ENCODE measurements at places on chromosomes 12 and 14.

- DNase-seq = no peak
Measured at GRCh38 chr14:21408147-21408546, 24.3 kb upstream of the SUPT16H start.

- no peak for DNase-seq
Measured at GRCh38 chr14:46322076-46322475, 329.5 kb downstream of the RPL10L start.

- DNase-seq = no peak
Measured at GRCh38 chr14:20350860-20351259, 7.4 kb downstream of the PARP2 start.

DNA sequence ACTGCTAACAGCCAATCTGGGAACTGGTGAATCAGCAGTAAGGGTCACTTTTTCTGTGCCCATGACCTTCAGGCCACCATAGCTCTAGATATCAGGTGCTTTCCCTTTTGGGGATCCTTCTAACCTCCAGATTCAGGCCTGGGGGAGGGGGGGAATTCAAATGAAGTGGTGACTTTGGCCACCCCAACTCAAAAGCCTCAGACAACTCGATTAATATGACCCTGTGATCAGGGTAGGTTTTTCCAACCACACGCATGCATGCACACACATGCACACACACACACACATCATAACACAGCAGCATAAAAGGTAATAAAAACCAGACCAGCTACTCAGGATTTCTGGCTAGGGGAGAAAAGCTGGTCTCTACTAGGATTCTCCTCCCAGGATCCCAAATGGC, 5.3 kb downstream of the TBX3 start:
- DNase-seq = no peak

DNA sequence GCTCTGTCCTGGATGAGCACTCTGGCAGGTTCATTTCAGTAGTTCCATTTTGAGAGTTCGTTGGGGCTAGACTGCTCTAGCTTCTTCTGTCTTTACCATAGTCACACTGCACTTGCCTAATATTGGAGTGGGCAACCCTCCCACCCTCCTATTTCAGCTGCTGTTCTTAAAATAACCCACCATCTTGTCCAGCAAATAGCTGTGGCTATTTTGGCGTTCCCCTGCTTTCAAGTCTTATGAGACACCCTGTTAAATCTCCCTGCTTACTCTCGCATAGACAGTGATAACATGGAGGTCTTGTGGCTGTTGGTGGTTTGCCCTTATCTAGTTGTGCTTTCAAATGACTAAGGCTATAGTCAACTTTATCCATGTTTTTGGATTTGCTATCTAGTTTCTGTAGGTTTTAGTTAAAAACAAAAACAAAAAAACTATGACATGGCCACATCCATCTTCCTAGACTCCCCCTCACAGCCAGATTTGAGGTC, 65.5 kb downstream of the LRP6 start:
- no peak for DNase-seq

DNA sequence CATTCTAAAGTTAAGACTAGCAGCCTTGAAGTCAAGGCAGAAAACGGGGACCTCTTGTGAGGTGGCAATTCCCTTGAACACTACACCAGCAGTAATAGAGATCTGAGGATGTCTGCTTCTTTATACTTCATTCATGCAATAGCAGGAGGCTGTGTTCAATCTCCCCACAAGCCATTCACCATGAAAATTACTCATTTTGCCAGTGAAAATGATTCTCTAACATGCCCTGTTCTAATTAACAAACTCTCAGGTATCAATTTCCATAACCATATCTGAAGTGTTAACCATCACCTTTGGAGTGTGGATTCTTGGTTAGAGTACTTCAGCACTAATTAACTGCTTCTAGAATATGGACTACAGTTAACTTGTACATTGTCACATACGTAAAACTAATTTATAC, 3.4 kb upstream of the GLIPR1 start:
- no peak for DNase-seq

- DNase-seq = no peak
Measured at GRCh38 chr12:107992870-107993451, 136.1 kb upstream of the WSCD2 start.

- DNase-seq = no peak
Measured at GRCh38 chr14:89405712-89406111, 11.3 kb downstream of the FOXN3 start.

DNA sequence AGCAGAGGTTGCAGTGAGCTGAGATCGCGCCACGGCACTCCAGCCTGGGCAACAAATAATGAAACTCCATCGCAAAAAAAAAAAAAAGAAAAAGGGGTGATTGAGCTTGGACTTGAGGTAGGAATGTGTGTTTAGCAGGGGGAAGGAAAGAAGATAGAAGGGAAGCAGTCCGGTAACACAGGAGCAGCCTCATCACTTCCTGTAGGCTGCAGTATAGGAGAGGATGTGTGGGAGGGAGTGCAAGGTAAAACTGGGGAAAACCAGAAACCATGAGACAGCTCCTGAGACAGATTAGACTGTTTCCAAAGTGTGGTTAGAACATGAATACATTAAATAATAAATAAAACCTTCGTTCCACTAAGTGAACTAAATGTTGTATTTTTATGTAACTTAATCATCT, 49.2 kb downstream of the FGD4 start:
- no peak for DNase-seq

- DNase-seq = no peak
Measured at GRCh38 chr12:129096184-129096583, 242.9 kb downstream of the GLT1D1 start.

DNA sequence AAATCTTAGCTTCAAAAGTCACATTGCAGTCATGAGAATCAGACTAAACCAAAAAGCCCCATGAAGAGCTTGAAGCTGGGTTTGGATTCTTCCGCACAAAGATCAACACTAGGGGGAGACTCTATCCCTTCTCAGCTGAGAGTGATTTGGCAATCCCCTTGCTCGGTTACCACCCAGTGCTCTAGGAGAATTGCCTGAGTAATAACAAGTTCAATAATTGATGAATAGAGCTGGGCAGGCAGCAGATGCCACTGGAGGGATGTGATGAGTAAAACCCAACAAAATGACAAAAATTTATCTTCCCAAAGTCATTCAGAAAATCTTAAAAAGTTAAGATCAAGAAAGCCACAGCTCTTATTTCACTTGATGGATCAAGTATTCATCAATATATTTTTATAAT, 185.6 kb upstream of the ARID2 start:
- DNase-seq = peak; percentile 52

DNA sequence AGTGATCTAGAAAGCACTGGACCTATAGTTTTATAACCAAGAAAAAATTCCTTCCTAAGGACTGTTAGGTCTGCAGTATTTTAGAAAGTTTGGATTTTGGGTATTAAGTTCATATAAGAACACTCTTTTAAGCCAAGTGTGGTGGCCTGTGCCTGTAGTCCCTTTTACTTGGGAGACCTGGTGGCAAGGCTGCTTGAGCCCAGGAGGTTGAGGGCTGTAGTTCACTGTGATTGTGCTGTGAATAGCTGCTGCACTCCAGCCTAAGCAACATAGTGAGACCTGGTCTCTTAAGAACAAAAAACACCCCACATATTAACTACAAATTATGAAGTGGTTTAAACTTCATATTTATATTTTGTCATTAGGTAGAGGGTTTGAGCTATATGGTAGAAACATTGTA, 9.7 kb downstream of the DNM1L start:
- no peak for DNase-seq

DNA sequence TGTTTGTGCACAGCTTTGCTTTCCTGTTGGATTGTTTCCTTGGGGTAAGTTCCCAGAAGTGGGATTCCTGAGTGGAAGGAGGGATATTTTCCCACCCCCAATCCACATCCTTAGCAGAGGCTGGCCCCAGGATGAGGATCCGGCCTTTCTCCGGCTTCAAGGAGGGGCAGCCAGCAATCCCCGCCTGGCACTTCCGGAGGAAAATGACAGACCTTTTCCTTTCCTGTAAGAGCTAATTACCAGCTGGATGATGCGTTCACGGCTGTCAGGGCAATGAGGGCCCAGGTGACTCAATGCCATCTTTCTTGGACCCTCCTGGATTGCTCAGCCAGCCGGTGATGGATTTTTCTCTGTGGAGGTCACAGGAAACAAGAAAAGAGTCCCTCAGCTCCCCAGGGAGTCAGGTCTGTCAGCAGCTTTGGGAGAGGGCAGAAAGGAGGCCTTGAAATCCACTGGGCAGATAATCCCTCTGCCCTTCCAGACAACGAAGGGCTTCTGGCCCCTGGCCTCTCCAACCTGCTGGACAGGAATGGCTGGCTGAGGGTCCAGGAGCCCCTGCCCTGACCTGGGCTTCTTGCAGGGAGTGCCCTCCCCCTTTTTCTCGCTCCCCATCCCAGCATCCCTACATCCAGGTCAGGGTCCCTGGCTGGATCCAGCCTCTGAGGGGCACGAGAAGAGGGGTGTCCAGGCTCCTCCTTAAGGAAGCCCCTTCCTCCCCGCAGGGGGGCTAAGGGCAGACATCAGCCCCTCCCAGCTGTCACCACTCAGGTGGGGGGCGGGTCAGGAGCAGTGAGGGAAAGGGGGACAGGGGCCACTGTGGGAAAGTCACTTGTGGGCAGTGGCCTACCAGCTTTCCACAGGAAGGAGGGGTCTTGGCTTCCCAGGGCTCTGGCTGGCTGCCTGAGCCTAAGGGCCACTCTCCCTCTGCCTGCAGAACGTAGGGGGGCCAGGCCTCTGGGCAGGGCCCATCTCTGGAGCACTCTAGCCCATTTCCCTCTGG, 16.1 kb upstream of the CCDC85C start:
- DNase-seq = no peak

GRCh38 chr12:94165670-94166364, 17.4 kb downstream of the PLXNC1 start:
- DNase-seq = no peak

GRCh38 chr12:130064999-130065398, 97.3 kb upstream of the FZD10 start:
- DNase-seq = no peak

GRCh38 chr12:108600702-108601007, 2.8 kb upstream of the TMEM119 start:
- DNase-seq = no peak

- no peak for DNase-seq
Measured at GRCh38 chr14:95471476-95471875, 45.0 kb downstream of the SYNE3 start.

- no peak for DNase-seq
Measured at GRCh38 chr14:101918065-101918989, 46.0 kb upstream of the DYNC1H1 start.

DNA sequence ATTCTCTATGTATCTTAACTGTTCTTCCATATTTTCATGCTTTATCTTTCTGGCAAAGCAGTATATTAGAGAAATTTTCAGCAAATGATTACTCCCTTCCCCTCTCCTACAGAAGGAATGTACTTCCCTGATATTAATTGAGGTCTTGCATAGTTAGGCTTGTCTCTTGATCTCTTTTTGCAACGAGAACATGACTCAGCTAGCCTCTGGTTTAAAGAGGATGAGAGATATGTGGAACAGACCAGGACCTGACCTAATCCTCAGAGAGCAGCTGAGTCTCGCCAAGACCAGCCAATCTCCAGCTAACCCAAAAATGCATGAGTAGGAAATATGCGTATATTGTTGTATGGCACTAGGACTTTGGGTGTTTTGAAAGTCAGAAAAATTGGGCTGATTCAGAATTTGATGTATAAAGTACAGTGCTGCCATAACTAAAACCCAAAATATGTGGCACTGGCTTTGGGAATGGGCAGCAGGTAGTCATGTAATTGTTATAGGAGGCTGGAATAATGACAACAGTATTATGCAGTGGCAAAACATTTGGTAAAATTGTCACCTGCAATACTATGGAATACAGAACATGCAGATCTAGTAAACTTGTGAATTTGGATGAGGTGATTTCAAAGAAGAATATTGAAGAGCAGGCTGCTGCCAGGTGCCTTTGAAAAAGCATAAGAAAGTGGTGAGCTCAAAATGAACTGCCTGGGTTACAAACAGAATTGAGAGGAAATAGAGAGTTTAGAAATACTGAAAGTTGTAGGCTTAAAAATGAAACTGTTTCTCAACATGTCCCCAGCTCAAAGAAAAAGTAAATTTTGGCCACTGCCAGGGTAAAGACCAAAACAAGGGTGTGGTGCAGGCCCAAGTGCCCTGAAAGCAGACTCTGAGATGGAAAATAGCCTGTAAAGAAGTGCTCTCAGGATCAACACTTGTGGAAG, 9.3 kb upstream of the USP15 start:
- DNase-seq = no peak

DNA sequence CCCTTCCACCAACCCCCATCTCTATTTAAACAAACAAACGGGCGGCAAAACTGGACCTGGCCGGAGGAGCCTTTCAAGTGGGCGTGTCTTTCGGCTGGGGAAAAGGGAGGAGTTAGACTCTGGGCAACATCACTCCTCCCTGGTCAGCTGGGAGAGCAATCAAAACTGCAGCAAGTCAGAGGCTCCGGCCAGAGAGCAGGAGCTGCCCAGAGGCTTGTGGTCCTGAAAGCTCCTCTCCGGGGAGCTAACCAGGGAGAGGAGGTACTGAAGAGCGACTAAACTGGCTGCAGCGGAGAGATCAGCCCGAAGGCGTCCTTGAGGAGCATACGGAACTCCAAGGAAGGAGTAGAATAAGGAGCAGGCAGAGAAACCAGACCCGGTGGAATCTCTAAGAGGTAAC, at the start of gene NEUROD4:
TSS of gene NEUROD4 (plus strand) at position 191 of the 400 bp plus-strand sequence. CDS start 6,466 bp downstream, outside the sequence.
- DNase-seq = peak; percentile 76

DNA sequence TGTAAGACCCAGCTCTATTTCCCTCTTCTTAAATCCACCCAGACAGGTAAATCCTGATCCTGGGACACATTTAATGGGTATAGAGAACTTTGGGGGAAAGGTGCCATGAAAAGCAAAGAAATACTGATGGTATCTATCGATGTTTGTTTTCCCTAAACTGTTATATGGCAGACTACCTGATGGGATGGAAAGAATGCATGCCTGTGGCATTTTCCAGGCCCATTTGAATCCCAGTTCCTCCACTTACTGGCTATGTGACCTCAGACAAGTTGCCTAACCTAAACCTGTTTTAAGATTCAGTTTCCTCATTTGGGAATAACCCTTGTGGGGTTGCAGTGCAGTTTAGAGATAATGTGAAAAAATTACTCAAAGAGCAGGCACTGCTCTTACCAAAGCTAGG, 404.5 kb downstream of the FUT8 start:
- no peak for DNase-seq

- DNase-seq = peak; percentile 59
Measured at GRCh38 chr12:52243259-52243855, 10.3 kb downstream of the KRT7 start.

GRCh38 chr12:15599266-15600037, 189.7 kb downstream of the EPS8 start:
- peak; percentile 78 for DNase-seq
